ENCODE measurements at places on chromosomes 4 and X.

DNA sequence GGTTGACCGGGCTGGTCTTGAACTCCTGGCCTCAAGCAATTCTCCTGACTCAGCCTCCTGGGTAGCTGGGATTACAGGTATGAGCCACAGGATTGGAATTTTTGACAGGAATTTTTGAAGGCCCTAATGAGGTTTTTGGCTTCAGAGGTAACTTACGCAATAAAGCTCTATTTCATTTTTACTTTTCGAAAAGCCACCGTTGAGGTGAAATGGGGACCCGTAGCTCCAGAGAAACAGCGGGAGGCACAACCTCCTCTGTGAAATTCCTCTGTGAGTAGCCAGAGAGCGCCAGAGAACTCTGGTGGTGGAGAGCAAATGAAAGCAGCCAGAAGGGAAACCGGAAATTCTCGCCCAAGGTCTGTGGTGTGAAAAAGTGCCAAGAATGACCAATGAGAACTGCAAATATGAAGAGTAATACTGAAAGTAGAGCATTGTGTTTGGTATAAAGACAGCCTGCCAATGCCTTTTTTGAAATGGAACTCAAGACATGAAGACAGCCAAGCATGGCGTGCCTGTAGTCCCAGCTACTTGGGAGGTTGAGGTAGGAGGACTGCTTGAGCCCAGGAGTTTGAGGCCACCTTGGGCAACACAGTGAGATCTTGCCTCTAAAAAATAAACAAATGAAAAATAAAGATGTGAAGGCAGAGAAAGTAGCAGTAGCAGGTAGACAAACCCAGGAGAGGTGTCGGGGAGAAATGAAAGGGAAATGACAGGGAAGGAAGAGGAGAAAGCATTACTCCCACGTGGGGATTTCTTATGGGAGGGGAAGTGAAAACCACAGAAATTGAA, 33.0 kb upstream of the TMEM131L start:
- DNase-seq: peak; percentile 51

GRCh38 chr4:179941911-179942310, 2301.3 kb upstream of the TENM3 start:
- DNase-seq: no peak

DNA sequence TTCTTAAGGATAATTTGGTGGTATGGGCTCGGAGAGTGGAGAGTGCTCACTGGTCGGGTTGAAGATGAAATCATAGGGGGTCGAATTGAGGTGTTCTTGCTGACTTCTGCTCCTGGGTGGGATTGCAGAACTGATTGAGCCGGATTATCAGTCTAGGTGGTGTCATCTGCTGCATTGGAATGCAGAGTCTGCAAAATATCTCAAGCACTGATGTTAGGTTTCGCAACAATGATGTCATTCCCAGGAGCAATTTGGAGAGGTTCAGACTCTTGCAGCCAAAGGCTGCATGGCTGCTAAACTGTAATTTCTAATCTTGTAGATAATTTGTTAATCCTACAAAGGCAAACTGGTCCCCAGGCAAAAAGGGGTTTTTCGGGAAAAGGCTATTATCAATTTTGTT, 67.7 kb downstream of the RHOH start:
- no peak for DNase-seq

DNA sequence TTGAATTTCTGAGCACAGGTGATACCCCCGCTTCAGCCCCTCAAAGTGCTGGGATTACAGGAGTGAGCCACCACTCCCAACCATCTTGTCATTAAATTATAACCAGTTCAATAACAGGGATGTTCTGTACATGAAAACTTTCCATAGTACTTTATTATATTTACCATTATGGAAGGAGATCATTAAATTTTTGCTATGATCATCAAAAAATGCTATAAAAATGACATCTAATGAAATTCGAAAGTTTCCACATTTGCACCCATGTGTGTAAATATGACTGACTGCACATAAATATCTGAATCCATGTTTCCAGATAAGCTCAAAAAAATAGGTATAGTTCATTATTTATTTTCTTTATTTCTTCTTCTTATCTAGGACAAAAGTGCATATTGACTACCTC, 182.6 kb downstream of the FBXO8 start:
- DNase-seq: no peak

GRCh38 chr4:142091085-142091513, 454.7 kb downstream of the IL15 start:
- DNase-seq: no peak

DNA sequence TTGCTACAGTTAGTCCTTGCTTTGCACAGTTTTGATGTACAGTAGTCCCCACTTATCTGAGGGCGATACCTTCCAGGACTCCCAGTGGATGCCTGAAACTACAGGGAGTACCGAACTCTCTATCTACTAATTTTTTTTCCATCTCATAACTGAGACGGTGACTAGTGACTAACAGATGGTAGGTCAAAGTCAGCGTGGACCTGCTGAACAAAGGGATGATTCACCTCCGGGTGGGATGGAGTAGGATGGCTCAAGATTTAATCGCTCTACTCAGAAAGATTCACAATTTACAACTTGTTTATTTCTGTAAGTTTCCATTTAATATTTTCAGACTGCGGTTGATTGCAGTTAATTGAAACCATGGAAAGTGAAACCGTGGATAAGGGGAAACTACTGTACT, 655.8 kb downstream of the ZNF674 start:
- no peak for DNase-seq

DNA sequence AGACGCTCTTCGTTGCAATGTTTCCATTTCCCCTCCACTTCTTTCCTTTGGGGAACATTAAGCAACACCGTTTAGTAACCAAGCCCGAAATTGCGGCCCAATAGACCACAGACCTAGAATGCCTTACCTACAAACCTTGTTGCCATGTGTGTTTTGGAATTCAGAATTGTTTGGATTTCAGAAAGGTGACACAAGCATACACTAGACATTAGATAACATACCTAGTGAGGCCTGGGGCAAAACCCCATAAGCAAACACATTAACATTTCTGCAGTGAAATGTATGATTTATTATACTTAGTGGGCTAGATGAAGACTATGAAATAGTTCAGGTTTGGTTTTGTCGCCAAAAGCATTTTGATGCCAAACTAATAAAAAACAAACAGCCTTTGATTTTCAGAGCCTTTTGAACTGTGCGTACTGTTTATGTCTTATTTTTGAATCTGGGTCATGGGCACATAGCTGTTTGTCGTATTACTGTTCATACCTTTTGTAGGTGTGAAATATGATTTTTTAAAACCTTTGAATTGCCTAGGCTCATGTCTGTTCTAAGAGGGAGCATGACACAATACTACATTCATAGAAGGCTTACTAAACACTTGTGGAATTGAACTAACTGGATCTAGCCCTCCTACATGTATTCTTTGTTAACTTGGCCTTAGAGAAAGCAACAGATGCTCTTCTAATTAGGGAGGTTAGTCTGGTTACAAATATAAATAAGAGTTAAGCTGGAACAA, 88.6 kb upstream of the TMEM164 start:
- peak; percentile 20 for DNase-seq

DNA sequence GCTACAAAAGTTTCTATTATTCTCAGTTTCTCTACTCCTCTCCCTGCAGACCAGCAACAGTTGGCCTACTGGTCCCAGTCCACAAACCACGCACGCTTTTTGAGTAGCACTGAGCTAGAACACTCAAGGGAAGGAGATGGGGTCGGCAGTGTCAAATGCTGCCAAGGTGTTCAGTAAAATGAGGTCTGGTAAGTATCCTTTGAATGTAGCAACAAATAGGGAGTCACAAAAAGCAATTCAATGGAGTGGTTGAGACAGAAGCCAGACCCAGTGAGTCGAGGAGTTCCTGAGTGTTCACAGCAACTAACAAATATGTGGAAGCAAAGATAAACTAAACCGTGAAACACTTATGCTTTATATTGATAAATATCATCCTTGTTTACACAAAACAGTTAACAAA, 355.7 kb downstream of the MID1IP1 start:
- no peak for DNase-seq

DNA sequence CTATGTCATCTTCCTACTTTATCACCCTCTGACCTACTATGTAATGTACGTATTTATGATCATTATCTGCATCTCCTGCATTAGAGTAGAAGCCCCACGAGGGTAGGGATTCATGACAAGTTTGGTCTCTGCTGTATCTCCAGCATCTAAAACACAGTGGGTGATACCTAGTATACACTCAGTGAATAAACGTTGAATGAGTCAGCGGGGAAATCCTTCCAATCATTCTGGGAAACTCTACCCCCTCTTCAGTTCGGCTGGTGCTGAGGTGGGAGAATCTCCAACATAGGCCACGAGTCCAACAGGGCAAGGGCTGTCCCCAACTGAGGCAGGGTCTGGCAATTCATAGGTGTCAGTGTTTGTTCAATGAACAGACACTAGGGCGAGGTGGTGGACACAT, 74.4 kb upstream of the EFNB1 start:
- DNase-seq: no peak

GRCh38 chr4:87884976-87885549, 52.3 kb downstream of the MEPE start:
- no peak for DNase-seq

DNA sequence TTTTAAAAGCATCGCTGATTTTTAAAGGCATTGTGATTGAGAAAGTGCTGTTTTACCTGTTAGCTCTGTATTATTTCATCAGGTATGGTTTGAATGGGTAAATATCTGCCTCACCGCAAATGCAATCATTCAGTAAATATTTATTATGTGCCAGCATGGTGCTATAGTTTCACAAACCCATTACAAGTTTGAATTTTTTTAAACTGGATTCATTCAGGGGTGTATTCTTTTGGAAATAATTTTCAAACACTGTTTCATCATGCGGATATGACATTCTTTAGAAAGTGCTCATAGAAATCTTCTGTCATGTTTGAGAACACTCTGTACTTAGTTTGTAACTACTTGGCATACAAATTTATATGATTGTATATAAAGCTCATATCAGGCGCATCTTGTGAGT, 37.2 kb downstream of the LIMCH1 start:
- no peak for DNase-seq

DNA sequence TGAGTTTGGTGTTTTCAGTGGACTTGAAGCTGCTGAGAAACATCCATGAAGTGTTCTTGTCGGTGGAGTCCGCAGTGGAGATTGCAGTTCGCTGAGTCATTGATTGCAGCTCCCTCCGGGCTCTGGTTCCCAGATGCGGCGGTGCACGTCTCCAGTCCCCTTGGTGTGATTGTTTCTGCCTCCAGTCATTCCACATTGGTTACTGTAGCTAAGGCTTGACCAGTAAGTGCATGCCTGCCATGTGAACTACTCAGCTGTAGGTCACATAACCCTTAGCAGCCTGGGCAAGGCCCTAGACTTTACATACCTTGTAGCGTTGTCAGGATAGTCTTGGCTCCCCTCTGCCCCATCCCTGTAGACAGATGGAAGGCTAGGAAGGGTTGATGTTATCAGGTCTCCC, 53.8 kb upstream of the CLCN4 start:
- DNase-seq: no peak

DNA sequence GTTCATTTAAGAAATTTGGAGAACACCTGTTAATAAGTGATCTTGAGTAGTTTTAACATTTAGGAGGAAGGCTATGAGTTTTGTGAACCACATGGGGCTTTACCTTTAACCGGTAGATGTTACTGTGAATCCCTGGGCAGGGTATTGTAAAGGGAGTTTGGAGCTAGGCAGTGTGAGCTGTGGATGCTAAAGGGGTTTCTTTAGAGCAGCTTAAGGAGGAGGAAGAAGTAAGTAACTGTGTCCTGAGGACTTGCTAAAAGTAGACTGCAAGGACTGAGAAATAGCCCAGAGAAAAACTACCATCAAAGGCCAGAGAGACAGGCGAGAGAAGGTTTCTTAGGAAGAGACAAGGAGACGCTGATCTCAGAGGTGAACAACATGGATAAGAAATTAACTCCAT, 5.6 kb downstream of the RHOH start:
- no peak for DNase-seq

DNA sequence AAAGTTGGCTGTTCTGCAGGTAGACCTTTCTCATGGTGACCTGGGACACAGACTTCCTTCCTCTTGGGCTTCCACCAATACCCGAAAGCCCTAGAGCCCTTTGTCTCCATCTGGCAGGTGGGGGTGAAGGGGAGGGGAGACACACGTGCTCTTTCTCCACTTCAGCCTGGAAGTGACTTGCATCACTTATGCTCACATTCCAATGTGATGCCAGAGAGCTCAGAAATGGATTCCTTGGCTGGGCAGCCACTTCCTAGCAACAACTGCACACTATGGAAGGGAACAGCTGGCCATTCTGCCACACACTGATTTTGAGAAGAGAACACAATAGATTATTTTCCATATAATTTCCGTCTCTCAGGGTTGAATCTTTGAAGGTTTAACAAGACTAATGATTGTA, 36.3 kb downstream of the C4orf51 start:
- peak; percentile 12 for DNase-seq

DNA sequence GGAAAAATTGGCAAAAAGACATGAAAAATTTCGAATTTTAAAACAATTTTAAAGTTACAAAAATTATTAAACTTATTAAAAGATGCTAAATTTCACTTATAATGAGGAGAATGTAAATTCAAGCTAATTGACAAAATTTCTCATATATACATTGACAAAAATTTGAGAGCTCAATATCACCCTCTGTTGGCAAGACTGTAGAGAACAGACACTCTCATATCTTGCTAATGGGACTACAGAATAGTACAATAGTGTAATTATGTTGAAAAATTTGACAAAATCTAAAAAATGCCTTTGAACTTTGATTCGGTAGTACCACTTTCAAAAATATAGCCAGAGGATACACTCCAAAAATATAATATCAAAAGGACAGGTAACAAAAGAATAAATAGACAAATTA, 29.8 kb downstream of the DCAF8L2 start:
- peak; percentile 57 for DNase-seq

DNA sequence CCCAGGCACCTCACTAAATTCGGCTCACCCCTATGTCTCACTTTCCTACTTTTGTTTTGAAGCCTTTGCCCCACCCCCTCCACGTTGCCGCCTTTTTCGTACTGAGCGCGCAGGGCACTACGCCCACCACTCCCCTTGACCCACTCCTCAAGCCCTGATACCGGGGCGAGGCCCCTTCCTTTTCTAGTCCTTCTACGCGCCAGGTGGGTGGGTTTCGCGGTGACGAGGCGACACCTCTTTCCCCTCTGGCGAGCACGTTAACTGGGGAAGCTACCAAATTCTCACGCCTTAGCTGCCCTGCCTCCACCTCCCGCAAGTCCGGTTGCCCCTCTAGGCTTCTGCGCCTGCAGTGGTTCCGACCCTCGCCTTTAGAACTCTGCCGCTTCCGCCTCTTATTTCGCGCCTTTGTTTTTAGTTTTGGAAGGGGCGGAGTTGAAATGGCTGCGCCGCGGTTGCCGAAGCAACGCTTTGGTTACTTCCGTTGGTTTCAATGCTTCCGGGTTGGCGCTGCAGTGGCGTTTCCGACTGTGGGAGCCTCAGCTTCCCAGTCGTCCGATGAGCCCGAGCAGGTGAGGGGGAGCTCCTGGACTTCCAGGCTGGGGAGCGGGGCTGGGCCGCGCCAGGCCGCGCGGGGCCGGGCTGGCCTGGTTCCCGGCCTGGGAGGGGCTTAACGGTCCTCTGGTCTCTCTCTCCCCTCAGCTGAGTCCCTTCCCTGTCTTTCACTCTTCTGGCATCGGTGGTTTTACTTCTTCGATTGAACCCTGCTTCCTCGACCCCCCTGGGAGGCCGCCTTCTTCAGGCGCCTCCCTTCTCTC, at the start of gene SLC25A14:
SLC25A14 (plus strand) TSS at position 512 of the 815 bp plus-strand sequence. CDS start 360 bp downstream, outside the sequence.
- peak; percentile 89 for DNase-seq

- DNase-seq: no peak
Measured at GRCh38 chr4:48205107-48205506, 64.5 kb downstream of the TEC start.

GRCh38 chr4:26854701-26855100, 5.9 kb upstream of the STIM2 start:
- peak; percentile 2 for DNase-seq

GRCh38 chr4:11098461-11098860, 330.2 kb downstream of the HS3ST1 start:
- no peak for DNase-seq

Measured in NCI-H82 (cell line).